ENCODE measurements at places on chromosomes 4 and X.
A peak's percentile ranks its signal among the peaks of the same experiment; 100 is the strongest.

GRCh38 chrX:55056820-55057674 is 17.8 kb upstream of the PAGE2B start:
- DNase-seq = no peak

DNA sequence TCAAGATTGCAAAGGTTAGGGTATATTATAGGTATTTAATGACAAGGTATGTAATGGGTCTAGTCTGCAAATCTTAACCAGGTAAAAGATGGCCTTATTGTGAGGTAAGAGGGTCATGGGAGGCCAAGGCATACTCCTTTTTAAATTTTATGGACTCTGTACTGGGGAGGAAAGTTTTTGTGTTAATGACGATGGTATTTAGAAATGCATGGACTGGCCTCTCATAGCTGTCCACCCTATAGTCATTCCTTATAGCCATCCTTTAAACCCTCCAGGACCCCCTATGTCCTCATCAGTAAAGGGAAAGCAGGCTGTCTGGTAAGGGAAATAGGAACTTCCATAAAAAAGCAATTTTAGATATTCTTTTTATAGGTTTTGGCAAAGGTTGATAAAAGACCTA is 1.5 kb downstream of the AIMP1 start:
- no peak for DNase-seq

GRCh38 chrX:114365065-114365834 is 218.6 kb upstream of the HTR2C start:
- no peak for DNase-seq

GRCh38 chr4:30833206-30833605 is 113.0 kb downstream of the PCDH7 start:
- DNase-seq = no peak

GRCh38 chr4:2354118-2354517 is 64.3 kb downstream of the ZFYVE28 start:
- no peak for DNase-seq

- DNase-seq = no peak
Observed at GRCh38 chr4:879729-880077, 52.4 kb downstream of the GAK start.

GRCh38 chr4:680551-680927 is 6.2 kb downstream of the MYL5 start:
- DNase-seq = no peak

DNA sequence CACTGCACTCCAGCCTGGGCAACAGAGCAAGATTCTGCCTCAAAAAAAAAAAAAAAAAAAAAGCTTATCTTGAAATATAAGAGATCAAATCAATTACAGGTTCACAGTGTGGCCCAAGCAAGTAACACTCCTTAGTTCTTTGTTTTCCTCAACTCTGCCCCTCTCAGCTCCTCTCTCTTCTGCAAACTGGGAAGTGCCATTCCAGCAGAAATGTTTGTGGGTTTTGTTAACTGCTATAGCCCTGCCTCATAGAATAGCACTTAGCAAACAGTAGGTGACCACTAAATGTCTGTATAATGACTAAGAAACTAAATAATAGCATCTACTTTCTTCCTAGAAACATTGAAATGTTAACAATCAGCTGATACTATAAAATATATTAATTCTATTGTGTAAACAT is 160.0 kb upstream of the NAP1L5 start:
- no peak for DNase-seq

DNA sequence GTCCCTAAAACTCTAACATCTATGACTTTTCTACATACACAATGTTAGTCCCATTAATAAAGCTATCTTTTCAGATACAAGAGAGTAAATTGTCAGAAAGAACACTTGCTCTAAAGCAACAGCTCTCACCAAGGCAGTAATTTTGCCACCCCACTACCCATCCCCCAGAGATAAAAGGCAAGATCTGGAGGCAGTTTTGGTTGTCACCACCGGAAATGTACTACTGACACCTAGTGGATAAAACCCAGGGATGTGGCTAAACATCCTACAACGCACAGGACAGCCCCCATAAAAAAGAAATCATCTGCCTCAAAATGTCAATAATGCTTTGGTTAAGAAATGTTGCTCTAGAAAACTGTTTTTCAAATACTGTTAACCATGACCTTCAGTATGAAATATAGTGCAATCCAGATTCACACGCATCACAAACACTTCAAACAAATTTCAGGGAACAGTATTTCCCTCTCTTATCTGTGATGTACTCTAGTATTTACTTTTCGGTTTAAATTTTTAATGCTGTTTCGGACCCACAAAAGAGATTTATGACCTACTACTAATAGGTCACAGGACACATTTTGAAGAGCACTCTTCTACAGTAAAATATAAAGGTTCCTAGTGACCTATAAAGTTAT is 5.1 kb downstream of the FBXL5 start:
- DNase-seq = peak; percentile 30

- DNase-seq = no peak
Observed at GRCh38 chr4:157992038-157992705, 180.7 kb downstream of the GASK1B start.

GRCh38 chr4:54976682-54977081 is 148.7 kb downstream of the KDR start:
- no peak for DNase-seq

GRCh38 chr4:167084321-167084720 is 150.0 kb downstream of the SPOCK3 start:
- DNase-seq = no peak

- DNase-seq = no peak
Observed at GRCh38 chr4:21869978-21870745, 78.4 kb downstream of the KCNIP4 start.

DNA sequence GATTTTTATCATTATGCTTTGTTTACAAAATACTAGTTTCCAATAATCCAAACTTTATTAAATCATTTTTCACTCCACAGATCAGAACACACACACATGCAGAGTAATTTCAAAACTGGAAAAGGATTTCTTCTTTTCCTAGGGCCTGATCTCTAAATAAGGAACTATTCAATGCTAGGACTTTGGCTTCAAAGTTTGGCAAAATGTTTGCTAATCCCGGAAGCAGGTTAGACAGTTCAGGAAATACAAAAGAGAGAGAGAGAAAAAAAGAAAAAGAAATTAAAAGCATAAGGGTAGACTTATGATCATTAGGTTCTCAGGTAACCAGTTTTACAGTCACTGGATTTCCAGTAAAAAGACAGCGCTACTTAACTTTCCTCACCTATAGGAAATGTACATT is 211.0 kb downstream of the DCLK2 start:
- DNase-seq = no peak

GRCh38 chr4:163568843-163569242 is 74.4 kb downstream of the TMA16 start:
- no peak for DNase-seq

- no peak for DNase-seq
Observed at GRCh38 chrX:136534131-136534530, 2.1 kb downstream of the VGLL1 start.

DNA sequence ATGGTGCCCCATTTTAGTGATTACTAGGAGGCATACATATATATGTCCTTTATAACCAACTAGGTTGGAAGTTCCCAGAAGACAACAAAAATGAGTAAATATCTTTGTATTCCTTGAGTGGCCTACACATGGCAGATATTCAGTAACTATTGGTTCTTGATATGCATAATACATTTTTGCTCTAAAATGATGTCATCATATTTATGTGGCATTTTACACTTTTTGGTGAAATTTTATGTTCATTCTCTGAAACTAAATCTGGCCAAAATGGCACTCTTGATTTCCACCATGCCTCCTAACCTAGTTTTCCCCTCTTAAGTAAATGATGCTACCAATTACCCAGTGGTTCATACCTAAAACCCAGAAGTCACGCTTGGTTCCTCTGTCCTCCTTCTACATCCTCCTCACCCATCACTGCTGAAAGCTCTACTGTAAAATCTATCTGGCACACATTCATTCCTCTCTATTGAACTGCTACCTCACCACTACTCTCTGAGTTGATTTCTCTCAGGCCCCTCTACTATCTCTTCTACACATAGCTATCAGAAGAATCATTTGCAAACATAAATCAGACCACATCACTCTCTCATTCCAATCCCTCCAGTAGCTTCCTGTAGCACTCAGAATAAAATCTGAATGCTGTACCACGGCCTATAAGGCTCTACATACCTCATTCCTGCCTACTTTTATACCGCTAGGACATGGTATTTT is 13.4 kb downstream of the SLC10A7 start:
- no peak for DNase-seq

DNA sequence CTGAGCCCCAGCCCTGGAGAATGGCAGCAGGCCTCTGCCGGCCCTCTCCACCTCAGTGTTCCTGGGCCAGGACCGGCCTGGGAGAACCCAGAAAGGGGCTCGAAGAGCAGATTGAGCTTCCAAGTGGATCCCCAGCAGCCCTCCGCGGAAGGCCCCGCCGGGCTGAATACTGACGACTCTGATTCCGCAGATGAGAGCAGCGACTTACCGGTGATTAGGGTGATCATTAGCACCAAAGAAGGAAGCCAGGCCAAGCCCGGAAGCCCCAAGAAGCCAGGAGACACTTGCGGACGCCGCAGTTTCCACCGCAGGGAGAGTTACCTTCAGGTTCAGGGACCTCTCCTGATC is 876 bp downstream of the LOC101059915 start:
- DNase-seq = no peak

GRCh38 chrX:5388087-5388486 is 840.6 kb downstream of the NLGN4X start:
- no peak for DNase-seq

DNA sequence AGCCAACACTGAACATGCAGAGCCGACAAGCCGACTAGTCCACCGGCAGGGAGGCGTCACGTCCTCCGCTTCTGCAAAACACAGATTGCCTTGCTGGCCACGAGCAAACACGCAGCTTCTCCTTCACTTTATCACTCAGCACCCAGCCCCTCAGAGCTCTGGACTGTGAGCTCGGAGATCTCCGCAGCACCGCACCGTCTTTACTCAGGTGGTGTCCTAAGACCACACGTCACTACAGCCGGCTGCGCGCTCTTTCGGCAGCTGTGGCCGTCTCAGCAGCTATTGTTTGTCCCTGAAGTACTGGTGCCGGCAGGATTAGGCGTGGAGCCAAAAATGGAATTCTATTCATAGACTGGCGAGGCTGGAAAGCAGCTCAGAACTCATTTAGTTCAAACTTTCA is 72.0 kb downstream of the FAT1 start:
- no peak for DNase-seq

- DNase-seq = no peak
Observed at GRCh38 chr4:113540859-113541258, 220.7 kb downstream of the CAMK2D start.

GRCh38 chr4:55397126-55397436 is 1.3 kb downstream of the TMEM165 start:
- DNase-seq = no peak

- no peak for DNase-seq
Observed at GRCh38 chr4:3060946-3061345, 13.4 kb downstream of the HTT-AS start.

DNA sequence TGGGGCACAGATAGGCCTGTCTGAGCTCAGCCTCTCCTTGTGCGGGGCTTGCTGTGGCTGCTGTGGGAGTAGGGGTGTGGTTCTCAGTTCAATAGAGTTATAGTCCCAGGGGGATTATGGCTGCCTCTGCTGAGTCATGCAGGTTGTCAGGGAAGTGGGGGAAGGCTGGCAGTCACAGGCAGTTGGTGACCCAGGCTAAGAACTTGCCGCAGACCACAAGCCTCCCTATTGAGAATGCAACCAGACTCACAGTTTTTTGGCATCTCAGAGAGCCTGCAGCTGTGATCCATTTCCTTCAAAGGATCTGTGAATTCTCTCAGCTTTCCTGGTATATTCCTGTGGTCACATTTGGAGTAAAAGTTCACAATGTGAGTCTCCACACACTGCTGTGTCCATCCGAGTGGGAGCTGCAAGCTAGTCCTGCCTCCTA is 364.9 kb downstream of the ZNF674 start:
- DNase-seq = peak; percentile 11

DNA sequence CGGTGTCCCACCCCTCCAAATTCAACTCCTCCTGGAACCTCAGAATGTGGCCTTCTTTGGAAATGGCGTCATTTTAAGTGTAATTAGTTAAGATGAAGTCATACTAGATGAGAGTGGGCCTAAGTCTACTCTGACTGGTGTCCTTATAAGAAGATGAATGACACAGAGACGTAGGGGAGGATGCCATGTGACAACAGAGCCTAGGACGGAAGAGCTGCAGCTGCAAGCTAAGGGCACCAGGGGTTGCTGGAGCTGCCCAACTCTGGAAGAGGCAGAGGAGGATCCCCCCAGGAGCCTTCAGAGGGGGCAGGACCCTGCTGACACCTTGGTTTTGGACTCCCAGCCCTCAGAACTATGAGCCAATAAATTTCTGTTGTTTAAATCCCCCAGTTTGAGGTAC is 115.1 kb downstream of the STK32B start:
- no peak for DNase-seq

DNA sequence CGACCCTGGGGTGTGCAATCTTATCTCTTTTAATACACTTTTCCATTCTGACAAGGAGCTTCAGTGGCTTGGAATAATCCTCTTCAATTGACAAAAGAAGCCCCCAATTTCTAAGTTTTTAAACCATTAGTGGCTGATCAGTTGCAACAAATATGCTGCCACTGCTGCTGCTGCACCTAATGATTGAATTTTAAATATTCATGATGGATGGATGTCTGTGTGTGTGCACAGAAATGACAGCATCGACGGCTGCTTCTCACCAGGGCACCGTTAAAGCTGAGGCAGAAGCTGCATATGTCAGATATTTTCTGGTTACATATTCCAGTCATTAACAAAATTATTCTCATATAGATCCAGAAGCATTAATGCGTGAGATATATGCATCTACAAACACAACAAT is 182.4 kb downstream of the MGST2 start:
- no peak for DNase-seq

- no peak for DNase-seq
Observed at GRCh38 chr4:72357908-72358307, 211.1 kb downstream of the ADAMTS3 start.

DNA sequence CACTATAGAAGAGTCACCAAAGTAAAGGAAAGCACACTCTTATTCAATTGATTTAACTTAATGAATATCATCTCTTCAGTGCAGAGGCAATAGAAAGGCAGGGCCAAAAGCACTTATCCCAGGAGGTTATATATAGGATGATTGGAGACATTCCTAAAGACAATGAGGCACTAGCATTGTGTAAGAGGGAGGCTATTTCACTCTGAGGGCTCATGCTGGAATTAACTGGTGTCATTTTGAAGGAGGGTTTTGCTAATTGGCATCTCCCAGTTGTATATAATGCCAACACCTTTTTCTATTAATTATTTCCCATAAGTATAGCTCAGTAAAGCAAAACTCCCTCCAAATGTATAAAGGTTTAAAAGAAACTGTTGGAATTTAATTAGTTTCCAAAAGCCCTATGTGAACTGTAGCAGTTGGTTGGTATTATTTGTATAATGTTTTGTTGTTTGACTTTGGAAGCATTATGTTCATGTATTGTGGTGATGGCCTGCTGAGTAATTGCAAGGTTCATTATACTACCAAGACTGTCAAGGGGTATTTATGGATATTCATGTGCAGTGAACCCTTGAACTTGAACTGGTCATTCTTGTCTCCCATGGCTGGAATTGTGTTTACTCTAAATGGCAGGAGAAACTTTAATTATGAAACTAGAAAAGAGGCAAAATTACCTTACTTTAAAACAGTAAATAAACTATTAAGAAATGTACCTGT is 270.3 kb downstream of the BMPR1B start:
- DNase-seq = no peak

GRCh38 chr4:101865501-101866062 is 75.1 kb downstream of the BANK1 start:
- DNase-seq = no peak

GRCh38 chr4:176660561-176660960 is 132.2 kb downstream of the VEGFC start:
- no peak for DNase-seq

GRCh38 chr4:142264961-142265360 is 581.1 kb downstream of the INPP4B start:
- DNase-seq = no peak

- DNase-seq = no peak
Observed at GRCh38 chr4:24865401-24865800, 47.4 kb downstream of the CCDC149 start.
